Immature natural killer cell (primary cell): ENCODE measurements at places on chromosomes 6 and 20.

- peak; percentile 12 for DNase-seq
Observed at GRCh38 chr6:26271668-26272024, 93.4 kb upstream of the BTN3A2 start.

DNA sequence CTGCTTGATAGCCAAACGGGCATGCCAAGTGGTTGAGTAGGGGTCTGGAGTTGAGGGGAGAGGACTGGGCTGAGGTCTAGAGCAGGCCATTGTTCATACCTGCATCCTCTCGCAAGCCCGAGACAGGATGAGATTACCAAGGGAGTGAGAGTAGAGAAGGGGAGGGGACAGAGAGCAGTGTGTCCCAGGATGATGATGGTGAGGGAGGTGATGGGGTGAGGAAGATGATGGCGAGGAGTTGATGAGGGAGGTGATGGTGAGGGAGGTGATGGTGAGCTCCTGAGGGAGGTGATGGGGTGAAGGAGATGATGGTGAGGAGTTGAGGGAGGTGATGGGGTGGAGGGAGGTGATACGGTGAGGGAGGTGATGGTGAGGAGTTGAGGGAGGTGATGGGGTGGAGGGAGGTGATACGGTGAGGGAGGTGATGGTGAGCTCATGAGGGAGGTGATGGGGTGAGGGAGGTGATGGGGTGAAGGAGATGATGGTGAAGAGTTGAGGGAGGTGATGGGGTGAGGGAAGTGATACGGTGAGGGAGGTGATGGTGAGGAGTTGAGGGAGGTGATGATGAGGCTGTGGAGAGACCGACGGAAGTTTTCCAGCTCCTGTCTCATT lies 6.4 kb downstream of the TMEM181 start:
- DNase-seq = no peak

DNA sequence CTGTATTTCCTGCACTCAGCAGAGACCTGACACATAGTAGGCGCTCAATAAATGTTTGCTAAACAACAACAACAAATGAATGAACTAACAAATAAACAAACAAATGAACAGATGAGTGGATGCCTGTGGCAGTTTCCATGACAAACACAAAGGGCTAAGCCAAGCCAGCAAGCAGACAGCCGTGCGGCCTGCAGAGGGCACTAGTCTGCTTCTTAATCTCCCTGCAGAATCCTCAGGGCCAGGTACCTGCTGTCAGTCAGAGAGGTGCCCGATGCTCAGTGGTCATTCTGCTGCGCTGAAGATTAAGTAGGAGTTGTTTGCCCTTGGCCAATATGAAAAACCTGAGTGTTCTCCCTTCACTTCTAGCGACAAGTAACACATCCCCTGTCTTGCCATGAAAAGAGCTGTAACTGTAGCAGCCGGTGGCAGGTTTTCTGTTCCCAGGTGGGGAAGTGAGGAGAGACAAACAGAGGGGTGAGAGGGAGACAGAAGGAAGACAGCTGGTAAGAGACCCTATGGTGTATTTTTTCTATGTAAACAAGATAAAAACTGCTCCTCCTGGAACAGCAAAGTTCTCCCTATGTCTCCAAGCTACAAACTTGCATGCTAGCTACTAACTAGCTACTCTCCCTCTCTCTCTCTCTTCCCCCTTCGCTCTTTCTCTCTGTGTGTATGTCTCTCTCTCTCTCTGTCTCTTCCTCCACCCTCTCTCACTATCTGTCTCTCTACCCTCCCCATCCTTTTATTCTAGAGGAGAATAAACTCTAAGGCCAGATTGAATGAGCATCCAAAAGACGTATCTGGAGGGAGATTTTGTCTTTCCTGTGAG lies at the start of gene MC3R:
Gene MC3R, plus strand, starts transcription at position 779 of the 829 bp plus-strand sequence. CDS start 112 bp downstream, outside the sequence.
- DNase-seq = peak; percentile 2

DNA sequence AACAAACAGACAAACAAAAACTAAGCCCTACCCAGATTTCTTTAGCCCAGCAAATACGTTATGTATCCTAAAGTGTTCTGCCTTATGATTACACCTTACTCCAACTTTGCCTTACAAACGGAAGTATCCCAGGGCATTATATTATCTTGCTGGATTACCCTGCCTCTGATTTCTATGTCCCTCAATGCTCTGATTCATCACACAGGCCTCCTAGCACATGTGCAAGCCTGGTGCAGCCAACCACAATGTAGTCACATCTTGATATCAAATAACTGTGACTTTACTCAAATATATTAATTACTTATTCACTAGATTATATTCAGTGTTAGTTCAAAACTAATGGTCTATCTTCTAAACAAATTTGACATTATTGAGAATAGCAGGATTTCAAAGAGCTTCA lies 598.6 kb downstream of the TBC1D32 start:
- DNase-seq = no peak

GRCh38 chr6:15770347-15771143 lies 107.7 kb upstream of the DTNBP1 start:
- no peak for DNase-seq

- DNase-seq = no peak
Observed at GRCh38 chr6:162485464-162485863, 242.1 kb downstream of the PRKN start.

GRCh38 chr6:125940247-125941041 lies 16.1 kb upstream of the HINT3 start:
- DNase-seq = no peak

- no peak for DNase-seq
Observed at GRCh38 chr6:13253272-13253671, 75.1 kb downstream of the TBC1D7 start.

DNA sequence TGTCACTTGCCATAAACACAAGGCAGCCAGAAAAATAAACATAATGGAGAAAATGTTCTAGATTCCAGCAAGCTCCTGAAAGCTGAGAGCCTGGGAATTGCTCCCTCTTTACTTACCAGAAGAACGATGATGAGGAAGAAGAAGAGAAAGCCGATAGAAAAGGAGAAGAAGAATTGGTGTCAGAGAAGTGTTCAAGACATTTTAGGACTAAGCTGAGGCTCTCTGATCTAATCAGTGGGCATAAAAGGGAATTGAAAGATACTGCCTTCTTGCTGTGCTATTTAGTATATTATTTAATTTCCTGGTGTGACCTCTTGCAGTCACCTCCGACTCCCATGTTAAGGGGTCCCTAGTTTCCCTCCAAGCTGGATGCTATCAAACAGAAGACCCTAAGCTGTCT lies 316.6 kb upstream of the JARID2 start:
- no peak for DNase-seq

- DNase-seq = no peak
Observed at GRCh38 chr6:139855671-139856311, 481.3 kb upstream of the CITED2 start.

DNA sequence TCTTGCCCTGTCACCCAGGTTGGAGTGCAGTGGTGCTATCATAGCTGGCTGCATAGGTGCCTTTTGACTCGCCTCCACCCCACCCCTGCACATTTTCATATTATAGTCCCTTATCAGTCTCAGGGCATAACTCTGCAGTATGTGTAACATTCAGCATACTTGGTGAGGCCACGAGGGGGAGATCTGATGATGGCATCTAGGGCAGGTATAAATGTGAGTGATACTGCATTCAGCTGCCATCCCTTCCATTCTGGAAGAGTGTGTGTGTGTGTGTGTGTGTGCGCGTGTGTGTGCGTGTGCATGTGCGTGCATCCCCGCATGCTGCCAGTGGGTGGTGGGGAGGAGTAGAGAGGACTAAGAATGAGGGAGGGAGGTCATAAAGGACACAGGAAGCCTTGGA lies 81.4 kb downstream of the JARID2 start:
- peak; percentile 22 for DNase-seq
